ENCODE measurements at places on chromosomes 5 and 9. TPM values are rescaled to one million over a fixed set of nuclear protein-coding genes. Genes with fewer than 3 reads are reported as not detected.

Gene KIF4B
- total RNA-seq: under 0.01 TPM

Gene SLC25A2
- 0.52 TPM for total RNA-seq

Gene PCDHA2
- under 0.01 TPM for total RNA-seq

Gene INSL4
- not detected for total RNA-seq

Gene IL9
- total RNA-seq: not detected

Gene SPINK7
- not detected for total RNA-seq

Gene PCSK1
- total RNA-seq: not detected

Gene C9orf43
- 0.52 TPM for total RNA-seq

Gene PCYOX1L
- total RNA-seq: 3.7 TPM

Gene IQGAP2
- 11.5 TPM for total RNA-seq

Gene RAB3C
- 0.52 TPM for total RNA-seq

Gene CD14
- 39.7 TPM for total RNA-seq

Gene GLRA1
- not detected for total RNA-seq

Gene IGFBPL1
- 1.0 TPM for total RNA-seq

Gene PDZD2
- total RNA-seq: 2.6 TPM
